ENCODE measurements at places on chromosomes 13 and 19.

- no peak for DNase-seq
Observed at GRCh38 chr19:45547965-45548609, 36.5 kb downstream of the OPA3 start.

- no peak for DNase-seq
Observed at GRCh38 chr19:16121967-16122366, 10.3 kb downstream of the RAB8A start.

- DNase-seq, result no peak
Observed at GRCh38 chr19:51514866-51515481, 13.4 kb upstream of the SIGLEC12 start.

DNA sequence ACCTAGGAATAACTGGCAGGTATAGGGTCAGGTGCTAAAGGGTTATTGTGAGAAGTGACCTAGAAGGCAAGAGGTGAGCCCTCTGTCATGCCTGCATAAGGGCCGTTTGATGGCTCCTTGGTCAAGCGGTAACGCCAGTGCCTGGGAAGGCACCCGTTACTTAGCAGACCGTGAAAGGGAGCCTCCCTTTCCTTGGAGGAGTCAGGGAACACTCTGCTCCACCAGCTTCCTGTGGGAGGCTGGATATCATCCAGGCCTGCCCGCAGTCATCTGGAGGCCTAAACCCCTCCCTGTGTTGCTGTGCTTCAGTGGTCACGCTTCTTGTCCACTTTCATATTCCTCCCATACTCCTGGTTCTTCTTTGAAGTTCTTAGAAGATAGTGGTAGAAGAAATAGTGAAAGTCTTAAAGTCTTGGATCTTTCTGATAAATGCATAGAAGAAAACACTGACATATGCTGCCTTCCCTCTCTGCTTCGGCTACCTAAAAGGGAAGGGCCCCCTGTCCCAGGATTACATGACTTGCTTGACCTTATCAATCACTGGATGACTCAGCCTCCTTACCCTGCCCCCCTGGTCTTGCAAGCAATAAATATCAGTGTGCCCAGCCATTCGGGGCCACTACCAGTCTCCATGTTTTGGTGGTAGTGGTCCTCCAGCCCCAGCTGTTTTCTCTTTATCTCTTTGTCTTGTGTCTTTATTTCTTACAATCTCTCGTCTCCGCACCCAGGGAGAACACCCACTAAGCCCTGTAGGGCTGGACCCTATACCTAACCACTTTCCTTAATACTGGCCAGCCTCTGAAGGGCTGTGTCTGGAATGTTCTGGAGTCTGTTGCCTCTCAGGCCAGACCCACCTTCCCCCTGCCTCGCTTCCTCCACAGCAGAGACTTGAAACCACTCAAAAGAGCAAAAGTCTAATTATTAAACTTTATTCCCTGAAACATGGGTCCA is 16.1 kb upstream of the ABCC4 start:
- no peak for DNase-seq

DNA sequence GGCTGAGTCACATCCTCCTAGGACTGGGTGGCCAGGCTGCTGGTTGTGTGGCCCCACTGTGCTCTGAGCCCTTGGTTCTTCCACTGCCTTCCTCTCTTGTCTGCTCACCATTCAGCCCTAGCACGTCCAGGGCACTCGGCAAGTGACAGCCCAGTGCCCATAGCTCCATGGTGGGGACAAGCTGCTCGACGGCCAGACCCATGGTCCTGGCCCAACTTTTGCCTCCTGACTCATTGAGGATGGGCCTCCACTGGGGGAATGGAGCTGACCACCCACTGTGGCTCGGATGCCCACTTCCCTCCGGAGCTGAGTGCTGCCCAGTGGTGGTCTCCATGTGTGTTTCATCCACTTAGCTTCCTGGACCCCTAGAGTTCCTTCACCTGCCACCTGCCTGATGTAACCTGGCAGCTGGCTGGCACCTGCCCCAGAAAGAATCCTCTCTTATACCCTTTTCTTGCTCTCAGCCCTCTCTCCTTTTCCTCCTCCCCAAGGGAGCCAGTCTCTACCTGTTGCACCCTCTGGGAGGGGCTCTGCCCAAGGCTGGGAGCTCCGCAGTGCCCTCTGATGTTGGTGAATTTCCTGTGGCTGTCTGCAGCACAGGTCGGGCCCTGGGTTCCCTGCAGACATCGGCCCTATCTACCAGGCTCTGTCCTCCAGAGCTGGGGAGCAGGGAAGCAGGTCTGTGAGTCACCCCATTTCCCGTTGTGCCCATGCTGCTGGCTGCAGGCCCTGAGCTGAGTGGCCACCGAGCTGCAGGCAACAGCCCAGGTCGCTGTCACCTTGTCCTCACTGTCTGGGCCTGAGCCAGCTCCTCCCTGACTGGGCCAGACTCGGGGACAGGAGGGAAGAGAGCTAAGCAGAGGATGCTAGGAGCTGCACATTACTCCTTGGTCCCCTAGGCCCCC is 7.4 kb downstream of the CHST8 start:
- DNase-seq, result no peak

DNA sequence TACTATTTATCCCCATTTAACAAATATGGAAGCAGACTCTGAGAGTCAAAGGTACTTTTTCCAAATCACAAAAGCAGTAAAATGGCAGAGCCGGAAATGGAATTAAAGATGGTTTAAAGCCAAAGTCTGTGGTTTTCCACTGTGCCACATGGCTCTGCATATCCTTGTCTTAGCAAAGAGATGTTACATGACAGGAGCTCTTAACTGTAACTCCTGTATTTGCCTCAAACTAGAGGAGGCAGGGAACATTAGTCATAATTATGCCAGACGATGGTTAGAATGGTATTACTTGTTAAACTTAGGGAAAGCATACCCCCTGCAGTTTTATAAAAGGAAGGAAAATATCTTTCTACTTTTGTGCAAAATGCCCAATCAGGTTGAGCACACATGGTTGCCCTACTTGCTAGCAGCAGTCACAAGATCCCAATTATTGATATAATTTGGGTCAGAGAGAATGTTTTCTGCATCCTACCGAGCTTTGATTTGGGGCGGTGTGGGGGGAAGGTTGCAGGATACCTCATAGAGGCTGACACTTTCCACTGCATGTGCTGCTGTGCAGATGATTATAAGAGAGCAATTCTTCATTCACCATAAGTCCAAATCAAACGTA is 42.0 kb upstream of the MAB21L1 start:
- no peak for DNase-seq
